ENCODE measurements at places on chromosomes 6 and 20. TPM values are rescaled to one million over a fixed set of nuclear protein-coding genes. Genes with fewer than 3 reads are reported as not detected.

DNA sequence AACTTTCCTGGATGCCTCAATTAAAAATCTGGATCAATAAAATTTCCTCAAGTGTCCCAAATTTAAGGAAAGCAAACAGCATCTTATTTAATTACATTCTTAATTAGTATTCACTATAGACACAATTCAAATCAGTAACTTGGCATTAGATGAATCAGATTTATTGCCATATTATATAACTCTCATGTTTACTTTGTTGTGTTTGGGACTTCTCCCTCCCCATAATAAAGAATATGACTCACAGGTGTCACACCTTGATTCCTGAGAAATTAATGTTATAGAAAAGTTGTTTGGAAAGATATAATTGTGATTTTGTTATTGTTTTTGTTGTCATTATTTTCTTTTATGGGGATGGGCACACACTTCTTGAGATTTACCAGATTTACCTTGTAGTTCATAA is 18.4 kb downstream of the EYA4 start:
- no peak for DNase-seq

GRCh38 chr6:74213995-74214394 is 518.0 kb downstream of the CD109 start:
- no peak for DNase-seq

Gene MUCL3
- 0.04 TPM for polyA plus RNA-seq

GRCh38 chr6:11232193-11232769 is at the start of gene NEDD9:
NEDD9 (minus strand) TSS chr6:11232668; CDS start chr6:11232515, 153 bp downstream.
- DNase-seq: peak; percentile 95

Gene C6orf52
- 0.80 TPM for polyA plus RNA-seq

DNA sequence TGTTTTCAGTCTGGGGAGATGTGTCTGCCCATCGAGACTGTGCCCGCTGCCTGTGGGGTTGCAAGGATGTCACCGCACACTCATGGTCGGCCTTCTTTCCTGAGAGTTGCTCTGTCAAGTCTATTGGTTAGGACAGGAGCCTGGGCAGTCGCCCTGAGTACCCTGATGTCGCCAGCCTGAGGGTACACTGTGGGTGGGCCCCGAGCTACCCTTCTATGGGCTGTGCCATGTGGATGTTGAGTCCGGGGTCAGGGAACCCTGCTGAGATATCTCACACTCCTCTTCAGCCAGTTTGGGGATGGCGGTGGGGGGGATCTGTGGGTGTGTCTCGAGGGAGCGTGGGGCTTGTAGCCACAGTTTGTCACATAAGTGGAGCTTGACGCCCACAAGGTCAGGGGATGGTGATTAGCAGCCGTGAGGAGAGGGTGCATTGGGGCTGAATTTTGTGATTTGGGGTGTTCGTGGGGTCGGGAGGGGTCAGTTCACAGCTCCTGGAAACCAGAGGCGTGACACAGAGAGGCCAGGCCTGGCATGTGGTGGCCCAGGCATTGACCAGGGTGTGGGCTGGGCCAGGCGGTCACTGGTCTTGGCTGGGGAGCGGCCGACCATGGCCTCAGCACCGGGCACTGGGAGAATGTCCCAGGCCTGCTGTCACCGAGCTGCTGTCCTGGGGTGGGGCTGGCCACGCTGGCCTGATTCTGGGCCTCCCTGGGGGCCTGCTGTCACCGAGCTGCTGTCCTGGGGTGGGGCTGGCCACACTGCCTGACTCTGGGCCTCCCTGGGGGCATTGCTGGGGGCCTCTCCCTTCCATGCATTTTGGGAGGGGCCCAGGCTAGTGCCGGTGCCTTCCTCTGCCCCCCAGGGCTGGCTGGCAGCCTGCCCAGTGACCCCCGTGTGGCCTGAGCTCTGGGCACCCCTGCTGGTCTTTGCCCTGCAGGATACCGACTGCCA is 1.6 kb upstream of the NPBWR2 start:
- no peak for DNase-seq

DNA sequence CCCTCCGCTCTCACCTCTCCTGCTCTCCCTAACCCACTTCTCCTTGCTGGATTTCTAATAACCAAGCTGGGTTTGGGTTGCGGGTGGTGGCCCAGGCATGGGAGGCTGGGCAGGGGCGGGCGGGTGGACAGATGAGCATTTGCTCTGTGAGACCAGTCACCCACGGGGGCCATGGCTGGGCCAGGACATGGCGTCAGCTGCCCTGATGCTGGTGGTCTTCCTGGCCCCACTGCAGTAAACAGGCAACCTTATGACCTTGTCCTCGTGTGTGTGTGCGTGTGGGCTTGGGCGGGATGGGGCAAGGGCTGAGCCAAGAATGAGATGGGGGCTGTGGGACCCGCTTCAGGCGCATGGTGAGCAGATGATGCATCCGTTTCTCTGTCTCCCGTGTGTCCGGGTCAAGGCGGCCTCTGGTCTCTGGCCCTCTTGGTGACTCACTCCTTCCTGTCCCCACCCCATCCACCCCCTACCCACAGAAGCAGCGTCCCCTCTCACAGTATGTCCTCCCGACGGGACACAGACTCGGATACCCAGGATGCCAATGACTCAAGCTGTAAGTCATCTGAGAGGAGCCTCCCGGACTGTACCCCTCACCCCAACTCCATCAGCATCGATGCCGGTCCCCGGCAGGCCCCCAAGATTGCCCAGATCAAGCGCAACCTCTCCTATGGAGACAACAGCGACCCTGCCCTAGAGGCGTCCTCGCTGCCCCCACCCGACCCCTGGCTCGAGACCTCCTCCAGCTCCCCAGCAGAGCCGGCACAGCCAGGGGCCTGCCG is 41.4 kb upstream of the MYL9 start:
- DNase-seq: no peak

Gene ALDH8A1
- 0.99 TPM for polyA plus RNA-seq

Gene UNC93A
- polyA plus RNA-seq: not detected

- no peak for DNase-seq
These were observed 124.9 kb downstream of the KLHL32 start for GRCh38 chr6:97049253-97050011.

DNA sequence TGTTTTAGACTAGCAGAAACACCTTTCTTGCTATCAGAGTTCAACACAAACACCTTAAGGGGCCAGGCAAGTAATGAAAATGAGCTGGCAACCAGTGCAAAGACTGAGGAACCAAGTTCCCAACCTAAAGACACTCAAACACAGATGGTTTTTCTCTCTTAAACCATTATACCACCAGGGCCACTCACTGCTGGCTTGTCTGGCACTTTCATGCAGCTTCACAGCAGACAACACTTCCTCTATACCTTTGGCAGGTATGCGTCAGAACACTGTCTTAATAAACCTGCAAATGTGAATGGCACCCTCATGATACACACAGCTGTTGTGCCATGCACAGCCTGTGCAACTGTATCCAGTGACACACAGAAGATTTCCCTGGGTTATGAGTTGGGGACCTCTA is 41.6 kb downstream of the NFATC2 start:
- no peak for DNase-seq

- DNase-seq: no peak
These were observed 34.9 kb upstream of the TNFAIP3 start for GRCh38 chr6:137832110-137832509.

- no peak for DNase-seq
These were observed 21.3 kb downstream of the STAU1 start for GRCh38 chr20:49166534-49167449.

Gene PRRT1
- polyA plus RNA-seq: 3.3 TPM

- no peak for DNase-seq
These were observed 53.0 kb downstream of the ELOVL2 start for GRCh38 chr6:10991115-10991514.

Gene CTCFL
- not detected for polyA plus RNA-seq

DNA sequence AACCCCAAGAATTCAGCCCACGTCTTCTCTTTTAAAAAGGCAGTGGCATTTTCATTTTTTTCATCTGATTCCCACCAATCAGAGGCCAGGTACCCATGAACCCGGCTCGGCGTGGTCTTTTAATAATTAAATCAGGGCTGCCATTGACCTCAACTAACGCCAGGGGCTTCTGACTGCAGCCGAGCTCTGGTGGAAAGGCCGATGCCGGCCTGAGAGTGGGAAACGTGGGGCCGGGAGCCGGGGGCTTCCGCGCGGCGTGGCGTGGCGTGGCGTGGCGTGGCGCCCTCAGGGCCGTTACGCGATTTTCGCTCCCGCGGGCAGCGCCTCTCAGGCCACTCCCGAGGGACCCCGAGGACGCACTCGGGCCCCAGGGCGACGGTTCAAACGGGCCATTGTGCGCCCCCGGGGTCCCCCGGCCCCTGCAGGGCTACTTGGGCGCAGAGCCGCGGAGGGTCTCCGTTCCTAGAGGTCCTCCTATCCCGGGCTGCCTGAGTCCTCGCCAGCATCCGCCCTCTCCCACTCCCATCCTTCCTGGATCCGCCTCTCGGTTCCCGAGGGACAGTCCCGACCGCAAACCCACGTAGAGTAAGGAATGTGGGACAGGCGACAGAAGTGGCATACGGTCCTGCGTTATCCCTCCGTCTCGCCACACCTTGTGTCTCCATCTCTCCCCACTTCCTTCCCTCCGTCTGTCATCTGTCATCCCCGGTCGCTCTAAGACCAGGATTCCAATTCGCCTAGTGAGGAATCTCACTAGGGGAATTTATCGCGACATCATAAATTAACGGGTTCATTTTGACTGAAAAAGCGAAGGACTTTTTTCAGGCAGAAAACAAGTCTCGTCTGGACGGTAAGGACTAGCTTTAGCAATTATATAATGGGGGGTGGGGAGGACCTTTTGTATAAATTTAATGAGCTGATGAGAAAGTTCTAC is 876 bp upstream of the TBPL1 start:
- peak; percentile 74 for DNase-seq

Gene CLPSL2
- polyA plus RNA-seq: 0.61 TPM

DNA sequence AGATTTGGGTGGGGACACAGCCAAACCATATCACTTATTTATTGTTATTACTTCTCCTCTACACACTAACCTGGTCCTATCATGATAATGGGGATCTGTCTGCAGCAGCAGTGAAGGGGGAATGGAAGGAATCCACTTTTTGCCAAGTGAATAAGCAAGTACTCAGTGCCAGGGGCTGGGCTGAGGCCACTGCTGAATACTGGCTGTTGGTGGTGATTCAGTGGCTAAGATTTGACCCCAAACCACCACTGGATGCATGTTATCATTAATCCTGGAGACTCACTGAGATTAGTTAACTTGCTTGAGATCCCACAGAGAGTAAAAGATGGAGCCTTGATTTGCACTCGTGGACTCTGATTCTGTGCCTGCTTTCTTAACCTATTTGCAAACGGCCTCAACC is 127.7 kb downstream of the TSHZ2 start:
- DNase-seq: no peak

- DNase-seq: no peak
These were observed 4.3 kb downstream of the PPP1R11 start for GRCh38 chr6:30071081-30071818.

Gene MROH8
- polyA plus RNA-seq: 6.9 TPM

Gene TBXT
- polyA plus RNA-seq: not detected

Gene TRIM40
- polyA plus RNA-seq: not detected

Gene HIVEP2
- 5.1 TPM for polyA plus RNA-seq

Gene PPP1R16B
- 1.1 TPM for polyA plus RNA-seq

DNA sequence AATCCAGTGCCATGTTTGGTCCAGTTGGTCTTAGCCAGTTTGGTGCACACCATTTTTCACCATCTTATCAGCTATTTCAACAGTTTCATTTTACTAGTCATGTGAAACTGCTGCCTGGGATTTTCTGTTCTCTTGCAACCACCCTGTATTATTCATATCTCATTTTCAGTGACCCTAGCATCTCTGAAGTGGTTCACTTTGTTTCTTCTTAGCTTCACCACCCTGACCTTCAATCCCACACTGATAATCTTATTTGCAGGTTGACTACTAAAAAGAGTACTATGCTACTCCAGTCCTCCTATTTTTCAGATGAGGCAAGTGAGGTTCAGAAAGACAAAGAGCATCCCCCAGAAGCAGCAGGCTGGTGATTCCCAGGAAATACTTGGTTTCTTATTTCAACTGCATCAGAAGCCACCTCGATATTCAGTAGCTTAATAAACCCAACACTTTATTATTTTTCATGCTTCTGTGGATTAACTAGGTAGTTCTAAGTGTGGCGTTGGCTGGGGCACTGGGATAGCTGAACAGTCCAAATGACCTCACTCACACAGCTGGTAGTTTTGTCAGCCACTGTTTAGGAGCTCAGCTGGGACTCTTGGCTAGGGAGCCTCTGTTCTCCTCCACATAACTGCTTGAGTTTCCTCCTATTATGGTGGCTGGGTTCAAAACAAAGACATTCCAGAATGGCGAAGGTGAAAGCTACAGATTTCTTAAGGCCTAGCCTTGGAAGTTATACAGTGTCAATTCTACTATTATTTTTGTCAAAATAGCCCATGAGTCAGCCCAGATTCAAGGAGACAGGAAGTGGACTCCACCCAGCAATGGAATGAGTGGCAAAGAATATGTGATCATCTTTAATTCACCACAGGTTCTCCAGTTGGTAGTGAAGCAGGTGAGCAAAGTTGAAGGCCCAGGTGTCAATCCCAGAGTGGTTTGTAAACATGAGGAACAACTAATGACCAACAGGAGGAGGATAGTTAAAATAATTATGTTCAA is 40.6 kb downstream of the BPIFB4 start:
- no peak for DNase-seq
